ENCODE measurements at places on chromosomes 13 and 19.

DNA sequence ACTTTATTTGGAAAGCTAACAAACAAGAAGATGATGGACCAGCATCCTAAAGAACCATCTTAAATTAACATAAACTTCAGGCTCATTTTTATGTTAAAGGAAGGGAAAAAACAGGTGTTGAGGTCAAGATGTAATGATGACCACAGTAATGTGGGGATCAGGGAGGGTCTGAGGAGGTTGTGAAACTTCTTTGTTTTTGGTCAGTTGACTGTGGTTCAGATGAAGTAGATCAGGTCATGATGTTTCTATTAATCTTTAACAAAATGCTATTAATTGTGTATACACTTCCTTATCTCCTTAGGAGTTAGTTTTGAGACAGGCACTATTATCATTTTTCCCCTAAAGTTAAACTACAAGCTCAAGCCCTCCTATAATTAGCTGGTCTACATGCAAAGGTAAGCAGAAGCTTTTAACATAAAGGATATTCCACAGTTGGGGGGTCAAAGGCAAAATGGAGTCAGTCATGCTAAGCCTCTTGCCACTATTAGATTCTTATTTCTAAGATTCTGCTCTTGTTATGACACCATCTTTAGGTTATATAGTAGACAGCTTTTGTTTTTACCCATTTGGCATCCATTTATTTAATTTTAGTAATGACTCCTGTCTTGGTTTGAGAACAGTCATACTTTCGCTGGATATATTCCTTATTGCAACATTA, 800.1 kb upstream of the PCDH9 start:
- DNase-seq = no peak

GRCh38 chr13:102440259-102440936, 38.5 kb upstream of the FGF14 start:
- DNase-seq = no peak

DNA sequence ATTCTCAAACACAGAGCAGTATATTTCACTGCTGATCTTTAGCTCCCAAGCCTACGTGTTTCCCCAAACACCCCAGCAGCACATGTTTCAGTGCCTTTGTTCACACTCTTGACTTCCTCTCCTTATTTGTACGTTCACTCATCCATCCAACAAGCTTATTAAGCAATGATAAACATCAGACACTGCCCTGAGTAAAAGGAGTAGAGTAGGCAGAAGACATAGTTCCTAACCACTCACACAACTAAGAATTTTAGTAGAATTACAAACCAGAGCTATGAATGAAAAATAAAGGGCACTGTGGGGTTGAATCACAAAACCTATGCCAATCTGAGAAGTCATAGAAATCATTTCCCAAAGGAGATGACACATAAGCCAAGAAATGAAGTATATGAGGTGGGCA, 213.5 kb downstream of the DIAPH3 start:
- DNase-seq = no peak

GRCh38 chr19:3722443-3723109, 14.4 kb downstream of the TJP3 start:
- DNase-seq = no peak

GRCh38 chr13:106377931-106378662, 157.4 kb downstream of the EFNB2 start:
- DNase-seq = no peak

DNA sequence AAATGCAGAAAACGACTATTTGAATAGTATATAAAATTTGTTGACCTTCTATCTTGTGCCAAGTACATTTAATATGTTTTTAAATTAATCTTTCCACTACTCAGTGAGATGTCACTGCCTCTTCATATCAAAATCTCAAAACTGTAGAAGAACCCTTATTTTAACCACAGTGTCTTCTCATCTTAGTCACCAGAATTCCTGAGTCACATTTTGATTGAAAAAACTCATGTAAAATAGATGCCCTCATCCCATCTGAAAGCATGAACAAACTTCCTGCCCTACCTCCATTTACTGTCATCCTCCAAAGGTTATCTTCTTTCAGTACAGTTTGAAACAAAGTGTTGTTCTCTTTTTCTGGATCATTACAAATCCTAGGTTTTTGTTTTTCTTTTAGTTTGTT, 1215.4 kb downstream of the PCDH9 start:
- no peak for DNase-seq
